ENCODE measurements at places on chromosomes 3 and 15.
A peak's percentile ranks its signal among the peaks of the same experiment; 100 is the strongest.

DNA sequence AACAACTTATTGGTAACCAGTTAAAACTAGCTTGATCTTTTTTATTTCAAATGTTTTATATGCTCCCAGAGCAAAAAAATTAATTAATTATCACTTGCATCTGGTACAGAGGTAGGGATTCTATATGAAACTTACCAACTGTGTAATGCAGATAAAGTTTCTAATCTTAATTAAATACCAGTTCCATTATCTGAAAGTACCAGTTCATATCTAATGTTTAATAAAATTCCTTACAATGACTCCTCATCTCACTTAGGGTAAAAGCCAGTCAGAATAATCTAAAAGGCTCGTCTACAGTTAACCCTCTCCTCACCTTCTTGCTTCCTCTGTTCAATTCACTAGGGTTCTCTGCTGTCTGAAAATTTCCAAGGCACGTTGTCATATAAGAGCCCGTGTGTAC lies 384.8 kb downstream of the RBMS3 start:
- no peak for DNase-seq

DNA sequence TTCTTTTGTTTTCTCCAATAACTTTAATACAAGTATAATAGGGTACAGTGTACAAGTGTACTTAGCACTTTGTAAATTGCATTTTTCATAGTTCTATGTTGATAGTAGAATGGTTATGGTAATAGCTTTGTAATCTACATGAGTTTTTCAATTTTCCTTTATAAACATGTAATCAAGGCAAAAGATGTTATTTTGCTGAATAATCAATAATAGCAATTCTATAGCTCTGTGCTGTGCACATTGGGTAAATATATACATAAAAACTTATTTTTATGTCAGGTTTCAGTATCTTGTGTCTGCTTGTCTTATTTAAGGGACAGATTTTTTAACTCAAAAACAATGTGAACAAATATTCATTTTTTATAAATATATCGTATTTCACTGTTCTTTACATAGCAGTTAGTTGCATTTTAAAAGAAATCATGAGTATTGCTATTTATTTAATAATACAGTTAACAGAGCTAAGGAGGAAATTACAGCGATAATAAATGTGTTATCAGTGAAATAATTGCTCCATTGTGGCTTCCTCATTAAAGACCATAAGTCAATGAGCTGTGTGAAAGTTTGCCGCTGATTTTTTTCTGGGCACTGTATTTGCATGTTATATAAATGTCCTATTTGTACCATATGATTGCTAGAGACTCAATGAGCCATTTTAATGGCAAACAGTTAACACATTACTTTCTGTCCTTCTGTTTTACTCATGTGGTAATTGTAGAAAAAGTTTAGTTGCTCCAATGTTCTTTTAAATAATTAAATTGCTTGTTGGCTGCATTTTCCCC lies 214.6 kb upstream of the STAC start:
- DNase-seq = no peak

DNA sequence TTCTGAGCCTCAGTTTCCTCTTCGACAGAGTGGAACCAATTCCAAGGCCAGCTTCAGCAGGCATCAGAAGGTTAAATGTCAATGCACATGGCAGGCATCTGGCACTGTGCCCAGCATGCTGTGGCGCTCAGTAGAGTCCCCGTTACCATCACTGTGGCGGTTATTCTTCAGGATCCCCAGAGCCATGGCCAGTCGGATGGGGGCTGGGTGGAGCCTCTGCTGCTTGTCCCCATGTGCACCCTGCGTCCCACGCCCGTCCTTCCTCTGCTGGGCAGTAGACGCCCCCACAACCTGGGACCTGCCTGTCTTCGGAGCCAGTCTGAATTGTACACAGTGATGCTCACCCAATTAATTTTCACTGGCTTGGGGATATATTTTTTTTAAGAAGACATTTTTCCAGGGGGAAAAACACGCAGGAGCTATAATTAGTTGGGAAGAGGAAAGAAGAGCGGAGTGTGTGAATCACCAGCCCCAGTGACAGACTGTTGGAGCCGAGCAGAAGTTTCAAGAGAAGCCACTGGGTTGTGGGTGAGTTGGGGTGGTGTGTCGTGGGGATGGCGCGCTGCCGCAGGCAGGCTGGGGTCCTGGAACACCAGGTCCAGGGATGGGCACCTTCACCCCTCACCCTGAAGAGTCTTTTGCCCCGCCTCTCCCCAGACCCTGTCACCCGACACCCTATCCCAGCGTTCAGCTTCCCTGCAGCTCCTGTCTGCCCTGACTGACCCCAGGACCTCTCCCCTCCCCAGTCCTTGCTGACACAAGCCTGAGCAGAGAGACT lies 26.8 kb upstream of the RPL29 start:
- DNase-seq = no peak

GRCh38 chr3:63470745-63471144 lies 181.7 kb upstream of the SNTN start:
- DNase-seq = no peak

- no peak for DNase-seq
Measured at GRCh38 chr15:88388686-88389085, 78.5 kb downstream of the MRPL46 start.

- DNase-seq = no peak
Measured at GRCh38 chr3:16671690-16672089, 66.5 kb upstream of the DAZL start.

- DNase-seq = no peak
Measured at GRCh38 chr3:38500688-38501417, 4.7 kb downstream of the EXOG start.

GRCh38 chr15:42286445-42287029 lies 13.3 kb upstream of the TMEM87A start:
- no peak for DNase-seq

- no peak for DNase-seq
Measured at GRCh38 chr3:38836561-38836960, 20.5 kb upstream of the SCN10A start.

DNA sequence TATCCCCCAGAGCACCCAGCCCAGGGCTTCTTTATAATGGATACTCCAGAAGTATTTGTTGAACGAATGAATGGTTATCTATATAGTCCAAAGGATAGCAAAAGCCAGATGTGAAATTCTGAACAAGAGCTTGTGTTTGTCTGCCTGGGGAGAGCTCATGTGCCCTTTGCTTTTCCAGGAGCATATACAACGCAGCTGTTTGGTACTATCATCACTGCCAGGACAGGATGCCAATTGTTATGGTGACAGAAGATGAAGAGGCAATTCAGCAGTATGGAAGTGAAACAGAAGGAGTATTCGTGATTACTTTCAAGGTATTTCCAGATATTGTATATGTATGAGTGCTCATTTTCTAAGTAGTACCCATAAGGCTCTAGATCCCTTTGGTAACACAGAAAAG lies 15.2 kb downstream of the DIS3L start:
- no peak for DNase-seq

GRCh38 chr15:90211440-90212143 lies 10.5 kb downstream of the SEMA4B start:
- no peak for DNase-seq

GRCh38 chr3:71039332-71039731 lies 544.2 kb downstream of the FOXP1 start:
- DNase-seq = no peak

GRCh38 chr3:49841806-49842205 lies 14.6 kb downstream of the TRAIP start:
- no peak for DNase-seq

GRCh38 chr3:123635217-123635616 lies 50.4 kb upstream of the HACD2 start:
- DNase-seq = no peak

- no peak for DNase-seq
Measured at GRCh38 chr3:134103470-134103869, 73.7 kb upstream of the SLCO2A1 start.

DNA sequence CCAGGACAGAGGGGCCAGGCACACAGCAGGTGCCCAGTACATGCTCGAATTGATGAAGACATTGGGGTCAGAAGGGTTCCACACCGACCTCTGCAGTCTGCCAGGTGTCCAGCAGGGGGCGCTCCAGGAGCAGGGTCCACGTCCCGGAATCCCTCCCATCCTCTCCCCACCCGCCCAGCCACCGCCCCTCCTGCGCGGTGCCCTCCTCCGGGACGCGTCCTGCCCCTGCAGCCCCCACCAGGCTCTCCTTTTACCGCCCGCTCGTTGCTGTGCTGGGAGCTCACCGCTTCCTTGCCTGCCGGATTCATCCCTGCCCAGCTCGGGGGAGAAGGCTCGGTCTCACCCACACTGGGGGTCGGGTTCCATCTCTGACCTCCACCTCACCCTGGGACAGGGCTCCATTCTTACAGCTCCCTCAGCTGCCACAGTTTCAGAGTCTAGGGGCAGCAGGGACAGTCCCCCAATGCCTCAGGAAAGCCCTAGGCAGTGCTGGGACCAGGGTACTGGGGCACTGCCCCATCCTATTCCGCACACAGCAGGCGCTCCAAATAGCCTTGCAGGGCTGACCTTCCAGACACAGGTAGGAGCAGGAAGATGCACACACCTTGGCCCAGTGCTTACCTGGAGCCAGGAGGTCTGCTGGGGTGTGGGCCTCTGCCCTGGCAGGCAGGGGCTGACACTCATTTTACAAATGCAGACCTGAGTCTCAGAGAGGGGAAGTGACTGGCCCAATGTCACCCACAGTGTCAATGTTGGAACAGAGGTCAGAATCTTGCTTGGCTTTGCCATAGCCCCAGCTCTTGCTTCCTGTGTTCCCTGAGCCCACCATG lies 31.0 kb downstream of the GRIP2 start:
- peak; percentile 89 for DNase-seq

- DNase-seq = no peak
Measured at GRCh38 chr15:67915461-67916374, 75.9 kb upstream of the RNU6-1 start.

- DNase-seq = no peak
Measured at GRCh38 chr3:151526757-151527156, 65.9 kb upstream of the IGSF10 start.

GRCh38 chr3:115071166-115071565 lies 75.9 kb downstream of the ZBTB20 start:
- no peak for DNase-seq

DNA sequence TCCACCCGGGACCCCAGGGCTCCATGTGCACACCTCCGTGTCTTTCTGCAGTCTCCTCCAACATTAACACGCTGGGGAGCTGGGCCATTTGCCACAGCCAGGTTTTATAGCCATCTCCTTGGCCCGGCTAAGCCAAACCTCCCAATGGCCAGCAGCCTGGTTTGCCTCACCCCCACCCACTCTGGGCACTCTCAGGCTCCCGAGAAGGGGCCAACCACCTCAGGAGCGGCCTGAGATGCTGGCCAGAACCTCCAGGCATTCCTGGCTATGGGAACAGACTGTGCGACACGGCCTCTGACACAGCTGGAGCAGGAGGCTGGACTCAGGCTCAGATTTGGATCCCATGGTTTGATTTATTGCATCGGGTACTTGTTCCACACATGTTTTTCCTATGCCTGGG lies 289.7 kb downstream of the RPLP1 start:
- DNase-seq = no peak

DNA sequence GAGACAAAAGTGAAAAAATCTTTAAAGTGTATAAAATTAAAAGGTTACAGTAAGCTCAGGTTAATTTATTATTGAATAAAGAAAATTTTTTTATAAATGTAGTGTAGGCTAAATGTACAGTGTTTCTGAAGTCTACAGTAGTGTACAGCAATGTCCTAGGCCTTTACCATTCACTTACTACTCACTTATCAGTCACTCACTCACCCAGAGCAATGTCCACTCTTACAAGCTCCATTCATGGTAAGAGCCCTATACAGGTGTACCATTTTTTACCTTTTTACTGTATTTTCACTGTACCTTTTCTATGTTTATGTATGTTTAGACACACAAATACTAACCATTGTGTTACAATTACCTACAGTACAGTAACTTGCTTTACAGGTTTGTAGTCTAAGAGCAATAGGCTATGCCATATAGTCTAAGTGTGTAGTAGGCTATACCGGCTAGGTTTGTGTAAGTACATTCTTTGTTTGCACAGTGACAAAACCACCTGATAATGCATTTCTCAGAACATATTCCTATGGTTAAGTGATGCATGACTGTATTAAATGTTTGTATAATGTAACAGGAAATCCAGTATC lies 38.1 kb upstream of the NECTIN3 start:
- no peak for DNase-seq

DNA sequence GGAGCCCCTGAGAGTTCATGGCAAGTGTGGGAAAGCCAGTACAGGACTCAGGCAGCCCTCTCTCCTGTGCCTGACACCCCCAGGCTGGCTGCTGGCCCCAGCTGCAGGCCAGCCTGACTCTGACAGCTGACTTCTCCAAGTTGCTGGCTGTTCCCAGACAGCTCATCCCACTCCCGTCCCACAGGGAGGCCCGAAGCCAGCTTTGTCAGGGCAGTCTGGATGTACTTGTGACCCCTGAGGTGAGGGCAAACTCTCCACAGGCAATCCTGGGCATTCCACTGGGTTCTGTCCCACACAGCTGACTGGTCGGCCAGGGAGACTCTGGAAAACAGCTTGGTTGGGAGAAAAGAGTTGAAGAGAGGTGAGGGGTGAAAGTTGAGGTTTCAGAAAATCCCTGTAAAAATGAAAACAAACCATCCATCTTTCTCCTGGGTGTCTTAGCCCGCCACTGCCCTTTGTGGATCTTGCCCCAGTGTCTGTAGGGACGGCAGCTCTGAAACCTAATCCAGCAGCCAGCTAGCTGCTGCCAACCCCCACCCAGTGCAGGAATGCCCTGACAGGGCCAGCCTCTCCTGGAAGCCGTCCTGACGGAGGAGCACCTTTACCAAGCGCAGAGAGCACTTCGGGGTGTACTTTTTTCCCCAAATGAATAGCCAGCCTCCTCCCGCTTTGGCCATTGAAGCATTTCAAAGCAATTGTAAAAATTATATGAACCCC lies 87.9 kb downstream of the DNAJB8 start:
- no peak for DNase-seq

DNA sequence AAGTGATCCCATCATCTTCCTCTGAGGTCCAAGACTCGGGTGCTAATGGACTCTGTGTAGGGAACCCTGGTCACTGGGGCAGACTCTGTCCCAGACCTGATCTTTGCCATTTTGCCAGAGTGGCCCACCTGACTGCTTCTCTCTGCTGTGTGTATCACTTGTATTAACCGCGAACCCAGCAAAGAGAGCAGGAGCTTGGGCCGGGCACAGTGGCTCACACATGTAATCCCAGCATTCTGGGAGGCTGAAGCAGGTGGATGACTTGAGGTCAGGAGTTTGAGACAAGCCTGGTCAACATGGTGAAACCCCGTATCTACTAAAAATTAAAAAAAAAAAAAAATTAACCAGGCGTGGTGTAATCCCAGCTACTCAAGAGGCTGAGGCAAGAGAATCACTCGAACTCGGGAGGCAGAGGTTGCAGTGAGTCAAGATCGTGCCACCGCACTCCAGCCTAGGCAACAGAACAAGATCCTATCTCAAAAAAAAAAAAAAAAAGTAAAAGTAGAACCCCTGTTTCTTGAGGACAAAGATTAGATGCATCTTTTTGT lies 32.9 kb upstream of the CYP11A1 start:
- peak; percentile 71 for DNase-seq

DNA sequence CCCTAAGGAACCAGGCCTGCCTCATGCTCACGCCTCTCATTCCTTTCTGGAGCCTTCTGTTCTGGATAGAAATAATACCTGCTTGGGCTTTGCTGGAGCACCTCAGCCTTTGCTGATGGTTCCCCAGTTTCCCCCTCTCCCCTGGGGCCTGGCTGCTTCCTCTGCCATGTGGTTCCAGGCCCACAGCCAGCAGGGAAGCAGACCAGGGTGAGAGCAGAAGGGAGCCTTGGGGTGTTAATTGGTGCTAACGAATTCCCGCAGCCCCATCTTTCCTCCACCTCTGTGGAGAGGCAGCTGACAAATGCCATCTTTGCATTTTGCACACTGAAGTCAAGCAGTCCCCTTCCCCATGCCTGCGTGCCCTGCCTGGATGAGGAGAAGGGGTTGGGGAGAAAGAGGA lies 13.1 kb upstream of the CORO2B start:
- no peak for DNase-seq
